ENCODE measurements at places on chromosomes 4 and X. TPM values are rescaled to one million over a fixed set of nuclear protein-coding genes. Genes with fewer than 3 reads are reported as not detected.
A peak's percentile ranks its signal among the peaks of the same experiment; 100 is the strongest.

DNA sequence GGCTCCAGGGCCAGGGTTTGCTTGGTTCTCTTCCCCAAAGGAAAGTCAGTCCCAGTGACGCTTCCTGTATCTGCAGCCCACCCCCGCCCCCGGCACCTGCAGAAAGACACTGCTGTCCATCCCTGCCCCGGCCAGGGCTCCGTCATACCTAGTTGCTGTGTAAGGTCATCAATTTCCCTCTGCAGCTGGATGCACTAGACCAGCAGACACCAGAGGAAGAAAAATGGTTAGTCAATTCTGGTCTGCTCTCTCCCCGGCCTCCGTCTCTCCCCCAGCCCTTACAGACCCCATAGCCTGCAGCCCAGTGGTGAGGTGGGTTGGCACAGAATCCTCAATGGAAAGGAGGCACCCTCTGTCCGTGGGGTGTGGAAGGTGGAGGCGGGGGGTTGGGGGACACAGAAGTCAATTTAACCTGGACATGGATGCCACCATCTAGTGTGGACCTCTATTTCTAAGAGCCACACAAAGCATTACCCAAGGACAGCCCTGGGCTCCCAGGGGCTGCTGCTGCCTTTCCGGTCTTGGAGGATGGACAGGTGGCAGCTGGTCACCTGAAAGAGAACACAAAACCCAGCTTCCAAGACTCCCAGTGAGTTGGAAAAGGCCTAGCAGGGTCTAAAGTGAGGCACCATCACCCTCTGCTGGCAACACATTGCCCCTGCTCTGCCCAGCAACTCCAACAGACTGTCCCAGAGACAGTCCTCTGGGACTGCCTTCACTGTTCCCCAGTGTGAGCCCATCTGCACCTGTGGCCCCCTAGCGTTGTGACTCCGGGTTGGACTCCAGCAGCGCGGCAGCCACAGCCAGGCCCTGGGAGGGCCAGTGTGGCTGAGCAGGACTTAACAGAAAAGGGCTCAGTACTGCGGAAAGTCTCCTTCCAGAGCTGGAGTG, 40.2 kb upstream of the NHSL2 start:
- no peak for DNase-seq

- DNase-seq = no peak
Measured at GRCh38 chr4:176210101-176210500, 14.7 kb upstream of the SPATA4 start.

DNA sequence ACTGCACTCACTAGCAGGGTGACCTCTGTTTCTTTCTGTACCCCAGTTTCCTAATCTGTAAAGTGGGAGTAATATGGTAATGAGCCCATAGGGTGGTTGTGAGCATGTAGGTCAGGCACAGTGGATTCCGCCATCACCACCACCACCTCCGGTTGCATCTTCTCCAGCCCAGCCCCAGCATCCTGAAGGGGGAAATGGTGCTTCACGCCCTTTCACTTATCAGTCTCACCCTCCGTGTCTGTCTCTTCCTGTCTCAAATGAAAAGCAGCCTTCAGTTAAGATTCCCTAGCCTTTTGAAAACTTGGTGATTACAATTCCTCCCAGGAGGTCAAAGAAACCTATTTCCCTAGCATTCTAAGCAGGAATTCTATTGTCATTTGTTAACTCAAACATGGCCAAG, 16.9 kb upstream of the XPNPEP2 start:
- DNase-seq = no peak

GRCh38 chr4:66048861-66049260, 378.6 kb upstream of the EPHA5 start:
- no peak for DNase-seq

- DNase-seq = no peak
Measured at GRCh38 chrX:12895866-12896265, 10.6 kb upstream of the TLR8 start.

DNA sequence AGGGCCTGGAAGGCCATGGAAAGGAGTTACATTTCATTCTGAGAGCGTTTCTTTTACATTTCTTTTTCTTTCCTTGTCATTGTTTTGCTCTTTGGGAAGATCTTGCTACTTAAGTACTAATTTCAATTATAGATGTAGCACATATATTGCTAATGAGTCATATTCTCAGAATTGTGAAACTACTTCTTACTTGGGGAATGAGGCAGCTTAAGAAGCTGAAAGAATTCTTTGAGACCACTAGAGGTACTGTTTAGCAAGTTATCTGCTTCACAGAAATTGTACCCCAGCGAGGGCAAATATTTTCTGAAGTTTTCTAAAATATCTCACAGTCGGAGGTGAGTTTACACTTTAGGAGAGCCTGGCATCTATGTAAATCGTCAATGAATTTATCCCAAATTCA, 100.6 kb downstream of the AFF2 start:
- DNase-seq = no peak

GRCh38 chr4:18850867-18851266, 829.3 kb upstream of the LCORL start:
- DNase-seq = no peak

GRCh38 chrX:118807151-118808017, 16.2 kb upstream of the ZCCHC12 start:
- DNase-seq = peak; percentile 47

GRCh38 chrX:130114141-130114588, 3.9 kb upstream of the ELF4 start:
- DNase-seq = no peak

GRCh38 chr4:108166441-108167315, 2.1 kb downstream of the LEF1 start:
- peak; percentile 49 for DNase-seq

The HSFX4 gene
- polyA plus RNA-seq = not detected

- DNase-seq = no peak
Measured at GRCh38 chr4:73251384-73251783, 7.2 kb downstream of the ANKRD17 start.

DNA sequence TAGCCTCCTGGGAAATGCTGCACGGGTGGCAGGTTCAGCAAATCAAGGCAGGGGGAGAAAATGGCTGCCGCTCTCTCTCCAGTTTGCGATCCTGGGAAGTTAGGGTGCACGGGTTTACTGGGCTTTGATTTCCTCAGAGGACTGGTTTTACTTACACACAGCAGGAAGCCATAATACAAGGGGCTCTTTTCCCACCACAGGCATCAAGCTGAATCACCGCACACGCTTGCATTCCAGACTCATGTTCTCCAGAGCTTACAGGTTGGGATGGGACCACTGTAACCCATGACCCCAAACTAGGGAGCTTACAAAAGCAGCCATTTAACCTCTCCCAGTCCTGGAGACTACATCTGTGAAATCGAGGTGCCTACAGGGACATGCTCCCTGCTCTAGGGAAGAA, 159.8 kb downstream of the DHRSX start:
- DNase-seq = no peak

- no peak for DNase-seq
Measured at GRCh38 chr4:112982680-112983079, 66.8 kb upstream of the ANK2 start.
